ENCODE measurements at places on chromosomes 7 and 10.

DNA sequence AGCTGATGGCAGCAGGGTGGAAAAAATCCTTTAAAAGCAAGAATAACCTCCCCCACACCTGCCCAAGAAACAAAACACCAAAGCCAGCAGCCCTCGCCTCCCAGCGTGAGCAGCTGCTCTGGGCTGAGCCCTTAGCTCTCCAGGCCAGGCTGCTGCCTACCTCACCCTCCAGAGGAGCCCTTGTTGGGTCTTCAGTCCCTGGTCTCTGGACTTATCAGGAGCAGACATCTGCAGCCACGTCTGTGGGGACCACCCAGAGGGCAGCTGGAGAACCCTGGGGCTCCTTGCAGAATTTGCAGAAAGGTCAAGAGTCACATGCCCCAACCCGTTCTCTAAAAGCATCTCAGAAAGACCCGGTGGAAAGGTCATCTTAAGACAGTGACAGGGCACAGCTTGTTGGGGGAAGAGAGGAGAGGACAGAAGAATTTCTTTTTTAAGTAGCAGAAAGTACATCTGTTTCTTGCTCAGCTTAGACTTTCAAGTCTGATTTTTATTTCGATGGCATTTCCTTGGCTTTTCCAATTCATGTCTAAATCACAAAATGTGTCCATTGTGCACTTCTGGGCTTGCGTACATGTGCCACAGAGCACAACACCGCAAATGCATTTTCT, 425.7 kb upstream of the NFE2L3 start:
- peak; percentile 92 for DNase-seq

DNA sequence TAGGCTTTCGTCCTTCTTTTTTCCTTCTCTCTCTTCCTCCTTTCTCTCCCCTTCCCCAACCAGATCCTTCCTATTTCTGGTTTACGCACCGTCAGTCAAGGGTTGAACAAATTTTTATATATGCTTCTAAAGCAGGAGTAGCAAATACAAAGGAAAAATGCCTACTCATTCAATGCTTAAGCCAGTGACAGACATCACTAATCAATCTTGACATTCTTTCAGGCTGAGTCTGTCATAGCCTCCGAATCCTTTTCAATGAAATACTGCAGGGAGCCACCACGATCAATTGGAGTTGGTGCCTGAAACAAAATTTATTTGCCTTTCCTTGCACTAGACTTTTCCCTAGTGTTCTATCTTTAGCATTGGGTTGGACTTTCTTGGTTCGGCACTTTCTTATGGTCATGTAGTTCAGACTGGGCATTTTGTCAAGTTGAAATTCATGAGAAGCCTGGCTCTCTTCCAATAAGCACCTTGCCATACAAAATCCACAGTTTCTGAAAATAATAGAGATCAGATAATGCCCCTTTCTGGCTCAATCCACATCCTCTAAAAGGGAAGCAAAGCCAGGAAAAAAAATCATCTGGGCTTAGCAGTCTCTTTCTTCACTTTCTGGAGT, 239.5 kb upstream of the PLXNA4 start:
- peak; percentile 14 for DNase-seq

GRCh38 chr7:105885387-105886111, 9.2 kb upstream of the ATXN7L1 start:
- DNase-seq = peak; percentile 91

DNA sequence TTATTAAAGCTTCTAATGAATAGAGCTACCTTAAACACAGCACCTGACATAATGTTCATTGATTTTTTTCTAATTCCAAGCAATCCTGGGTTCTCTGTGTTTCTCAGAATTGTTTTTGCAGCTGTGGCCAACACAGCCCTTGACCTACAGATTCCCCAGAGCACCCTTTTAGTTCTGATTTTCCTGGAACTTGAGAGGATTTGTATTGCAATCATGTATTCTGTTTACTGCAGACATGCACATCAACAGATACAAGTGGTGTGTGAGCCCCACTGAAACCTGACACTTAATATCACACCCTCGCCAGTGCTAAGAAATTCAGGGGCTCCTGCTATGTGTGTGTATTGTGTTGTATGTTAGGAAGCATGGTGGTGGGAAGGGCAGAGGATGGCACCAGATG, 344.2 kb upstream of the POM121L12 start:
- DNase-seq = no peak

DNA sequence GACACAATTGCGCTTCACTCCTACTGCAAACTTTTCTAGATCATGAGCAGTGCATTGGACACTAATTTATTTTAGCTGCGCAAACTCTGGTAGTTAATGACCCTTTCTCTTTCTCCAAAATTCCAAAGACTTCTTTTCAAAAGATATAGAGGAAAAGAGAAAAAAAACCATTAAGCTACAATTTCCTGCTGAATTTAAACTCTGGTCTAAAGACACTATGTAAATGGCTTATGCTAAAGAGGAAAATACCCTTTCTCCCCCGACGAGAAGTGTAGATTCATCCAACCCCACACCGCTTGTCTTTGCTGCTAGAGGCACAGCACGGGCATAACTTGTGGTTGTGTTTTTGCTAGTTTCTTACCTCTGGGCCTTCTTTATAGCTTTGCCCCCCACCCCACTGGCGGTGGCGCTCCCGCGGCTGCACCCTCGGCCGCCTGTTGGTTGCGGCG, 84.1 kb downstream of the SNX10 start:
- peak; percentile 95 for DNase-seq

DNA sequence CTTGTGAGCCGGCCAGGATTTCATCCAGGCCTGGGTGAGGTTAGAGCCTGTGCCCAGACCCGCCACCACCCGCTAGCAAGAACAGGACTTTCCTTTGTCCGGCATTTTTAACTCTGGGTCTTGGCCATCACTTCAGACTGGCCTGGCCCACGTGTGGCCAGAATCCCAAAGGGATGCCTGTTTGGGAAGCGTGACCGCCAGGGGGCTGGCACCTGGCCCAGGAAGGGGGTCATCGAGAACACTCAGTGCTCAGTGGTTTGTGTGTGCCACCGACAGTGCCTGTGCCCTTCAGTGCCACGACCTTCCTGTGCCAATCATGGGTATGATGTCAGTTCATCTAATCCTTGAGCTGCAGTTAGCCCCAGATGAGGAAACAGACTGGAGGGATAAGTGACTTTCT, 85.0 kb downstream of the ZMIZ1 start:
- no peak for DNase-seq

DNA sequence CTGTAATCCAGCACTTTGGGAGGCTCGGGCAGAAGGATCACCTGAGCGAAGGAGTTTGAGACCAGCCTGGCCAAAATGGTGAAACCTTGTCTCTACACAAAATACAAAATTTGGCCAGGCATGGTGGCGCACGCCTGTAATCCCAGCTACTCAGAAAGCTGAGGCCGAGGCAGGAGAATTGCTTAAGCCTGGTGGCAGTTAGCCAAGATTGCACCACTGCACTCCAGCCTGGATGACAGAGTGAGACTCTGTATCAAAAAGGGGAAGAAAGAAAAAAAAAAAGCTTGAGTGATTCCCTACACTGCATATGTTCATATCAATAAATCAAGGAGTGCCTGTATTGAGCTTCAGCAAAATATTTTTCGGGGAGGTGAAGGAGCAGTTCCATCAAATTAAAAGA, 45.8 kb upstream of the SRRM3 start:
- no peak for DNase-seq

DNA sequence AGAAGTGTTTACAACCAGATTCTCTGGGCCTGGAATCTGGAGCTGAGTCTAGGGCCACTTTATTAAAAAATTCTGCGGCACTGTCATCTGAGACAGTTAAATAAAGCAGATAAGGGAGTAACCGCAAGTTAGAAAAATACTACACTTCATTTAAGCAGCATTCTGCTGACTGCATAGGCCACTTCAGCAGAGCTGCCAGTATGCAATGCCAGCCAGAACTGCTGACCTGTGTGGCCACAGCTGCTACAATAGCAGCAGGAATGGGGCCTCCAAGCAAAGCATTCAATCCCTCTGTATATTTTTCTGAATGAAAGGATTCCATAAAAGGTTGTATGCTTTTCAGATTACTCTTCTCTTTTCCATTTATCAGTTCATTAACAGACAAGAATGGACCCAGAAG, 136.0 kb downstream of the COL28A1 start:
- no peak for DNase-seq

- no peak for DNase-seq
Observed at GRCh38 chr10:6395606-6396005, 184.5 kb downstream of the PRKCQ start.

DNA sequence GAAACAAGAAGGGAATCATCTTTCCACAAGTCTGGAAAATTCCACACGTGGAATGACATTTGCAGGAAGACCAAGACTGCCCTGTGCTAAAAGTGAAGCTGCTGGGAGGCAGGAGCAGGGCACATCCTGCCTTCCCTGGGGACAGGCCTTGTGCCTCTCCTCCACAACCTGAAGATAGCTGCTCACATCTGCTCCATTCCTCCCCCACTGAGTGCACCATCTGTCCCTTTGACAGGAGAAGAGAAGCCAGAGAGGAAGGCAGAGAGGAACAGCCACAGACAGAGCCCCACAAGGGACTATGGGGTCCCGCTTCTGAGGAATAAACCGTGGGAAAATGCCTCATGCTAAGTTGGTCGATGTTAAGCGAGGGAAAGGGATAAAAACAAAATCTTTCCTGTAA, 15.9 kb upstream of the FAM171A1 start:
- peak; percentile 92 for DNase-seq

- DNase-seq = peak; percentile 54
Observed at GRCh38 chr10:97463363-97464132, 17.6 kb downstream of the ZDHHC16 start.
